ENCODE measurements at places on chromosomes 1 and 21.
A peak's percentile ranks its signal among the peaks of the same experiment; 100 is the strongest.

- DNase-seq: no peak
Observed at GRCh38 chr1:179550746-179551682, 24.7 kb downstream of the NPHS2 start.

DNA sequence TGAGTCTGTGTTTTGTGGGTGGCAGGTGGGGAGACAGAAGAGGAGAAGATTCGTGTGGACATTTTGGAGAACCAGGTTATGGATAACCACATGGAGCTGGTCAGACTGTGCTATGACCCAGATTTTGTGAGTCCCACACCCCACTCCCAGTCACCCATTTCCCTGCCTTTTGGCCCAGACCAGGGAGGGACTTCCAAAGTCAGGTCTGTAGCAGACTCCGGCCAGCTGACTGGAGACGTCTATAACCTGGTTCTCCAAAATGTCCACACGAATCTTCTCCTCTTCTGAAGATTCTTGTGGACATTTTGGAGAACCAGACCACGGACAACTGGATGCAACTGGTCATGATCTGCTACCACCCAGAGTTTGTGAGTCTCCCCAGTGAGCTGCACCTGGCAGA is 1.6 kb downstream of the GSTM5 start:
- no peak for DNase-seq

GRCh38 chr1:40317394-40318074 is 448 bp upstream of the COL9A2 start:
- no peak for DNase-seq

- DNase-seq: no peak
Observed at GRCh38 chr1:61436491-61437120, 288.3 kb downstream of the TM2D1 start.

DNA sequence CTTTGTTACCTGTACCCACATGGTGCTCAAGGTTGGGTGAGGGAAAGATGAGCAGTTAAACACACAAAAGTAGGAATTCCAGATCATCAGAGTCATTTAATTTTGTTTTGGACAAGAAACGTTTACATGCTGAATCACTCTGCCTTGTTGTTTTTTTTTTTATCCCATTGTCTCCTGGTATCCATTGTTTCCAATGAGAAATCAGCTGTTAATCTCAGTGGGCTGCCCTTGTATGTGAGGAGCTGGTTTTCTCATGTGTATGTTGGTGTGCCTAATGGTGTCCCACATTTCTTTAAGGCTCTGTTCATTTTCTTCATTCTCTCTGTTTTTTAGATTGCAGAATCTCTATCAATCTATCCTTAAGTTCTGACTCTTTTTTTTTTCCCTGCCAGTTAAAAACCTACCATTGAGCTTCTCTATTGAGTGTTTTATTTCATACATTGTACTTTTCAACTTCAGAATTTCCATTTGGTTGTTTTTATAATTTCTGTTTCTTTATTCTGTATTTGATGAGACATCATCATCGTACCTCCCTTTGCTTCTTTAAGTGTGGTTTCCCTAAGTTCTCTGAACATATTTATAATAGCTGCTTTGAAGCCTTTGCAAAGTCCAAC is 8.8 kb upstream of the OBSCN start:
- no peak for DNase-seq

GRCh38 chr1:13763991-13764390 is 64.0 kb downstream of the PRDM2 start:
- DNase-seq: no peak

GRCh38 chr1:219812491-219813203 is 115.7 kb downstream of the SLC30A10 start:
- peak; percentile 79 for DNase-seq

DNA sequence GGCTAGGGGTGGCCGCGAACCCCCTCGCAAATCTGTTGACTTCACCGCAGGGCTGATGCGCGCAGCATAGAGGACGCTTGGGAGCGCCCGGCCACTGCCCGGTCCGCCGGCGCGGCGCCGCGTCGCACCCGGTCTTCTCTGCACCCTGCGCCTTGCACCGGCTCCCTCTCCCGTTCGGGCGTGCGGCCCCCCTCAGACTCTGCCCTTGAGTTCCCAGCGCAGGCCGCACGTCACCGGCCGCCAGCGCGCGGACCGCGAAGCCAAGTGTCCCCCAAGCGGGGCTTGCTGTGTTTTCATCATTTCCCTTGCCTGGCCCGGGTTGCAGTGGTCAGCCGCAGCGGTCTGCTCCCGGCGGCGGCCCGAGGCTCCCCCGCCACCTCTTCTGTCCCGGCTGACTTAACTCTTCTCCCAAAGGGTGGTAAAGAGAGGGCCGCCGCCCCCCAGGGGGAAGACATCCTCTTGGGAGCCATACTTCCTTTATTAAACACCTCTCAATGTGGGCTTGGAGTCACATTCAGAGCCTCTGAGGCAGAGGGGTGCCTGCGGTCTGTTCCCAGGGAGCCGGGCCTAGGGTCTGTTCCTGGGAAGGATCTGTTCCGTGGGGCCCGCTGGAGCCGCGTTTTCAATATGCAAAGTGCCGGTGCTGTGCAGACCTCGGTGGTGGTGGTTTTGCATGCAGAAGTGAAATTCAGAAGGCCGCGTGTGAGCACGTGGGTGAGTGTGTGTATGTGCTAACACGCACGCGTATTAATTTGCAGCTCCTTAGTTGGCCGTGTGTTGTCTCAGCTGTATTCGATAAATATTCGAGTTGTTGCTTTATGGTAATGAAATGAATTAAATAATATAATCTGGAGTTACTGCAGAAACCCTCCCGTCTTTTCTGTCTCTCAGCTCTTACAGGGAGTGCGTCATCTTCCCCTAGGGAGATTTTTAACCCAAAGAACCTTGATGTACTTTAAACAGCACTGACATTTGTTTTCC is 17.6 kb downstream of the PBX1 start:
- no peak for DNase-seq

DNA sequence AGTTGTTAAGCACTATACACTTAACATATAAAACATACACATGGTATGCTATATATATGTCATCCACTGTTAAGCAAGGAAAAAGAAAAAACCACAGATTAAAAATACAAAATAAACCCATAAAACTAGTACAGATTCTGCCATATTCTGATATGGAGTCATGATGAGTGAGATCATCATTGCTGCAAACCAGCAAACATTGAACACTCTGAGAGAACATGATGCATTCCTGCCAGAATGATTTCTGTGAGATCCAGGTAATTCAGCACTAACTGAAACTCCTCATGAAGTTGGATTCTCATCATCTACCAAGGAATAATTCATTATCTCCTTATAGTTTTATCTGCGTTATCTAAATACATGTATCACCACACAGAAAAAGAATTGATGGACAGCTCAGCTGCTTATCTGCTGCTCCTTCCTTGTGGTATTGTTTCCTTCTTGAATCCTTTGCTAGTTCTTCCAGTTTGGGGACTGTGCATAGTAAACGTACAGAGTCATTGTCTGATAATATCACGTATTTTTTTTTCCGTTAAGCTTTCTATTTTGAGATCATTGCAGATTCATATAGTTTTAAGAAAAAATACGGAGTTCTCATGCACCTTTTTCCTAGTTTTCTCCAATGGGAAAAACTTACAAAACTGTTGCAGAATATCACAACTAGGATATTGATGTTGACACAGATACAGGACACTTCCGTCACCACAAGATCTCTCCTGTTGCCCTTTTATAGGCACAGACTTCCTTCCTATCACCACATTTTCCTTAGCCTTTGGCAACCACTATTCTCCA is 9.3 kb downstream of the RAB4A start:
- DNase-seq: no peak

GRCh38 chr1:94805912-94806311 is 14.2 kb upstream of the SLC44A3 start:
- no peak for DNase-seq

- DNase-seq: no peak
Observed at GRCh38 chr1:76824106-76824505, 43.2 kb upstream of the ST6GALNAC5 start.

GRCh38 chr1:55362558-55362957 is 147.4 kb upstream of the USP24 start:
- DNase-seq: no peak

DNA sequence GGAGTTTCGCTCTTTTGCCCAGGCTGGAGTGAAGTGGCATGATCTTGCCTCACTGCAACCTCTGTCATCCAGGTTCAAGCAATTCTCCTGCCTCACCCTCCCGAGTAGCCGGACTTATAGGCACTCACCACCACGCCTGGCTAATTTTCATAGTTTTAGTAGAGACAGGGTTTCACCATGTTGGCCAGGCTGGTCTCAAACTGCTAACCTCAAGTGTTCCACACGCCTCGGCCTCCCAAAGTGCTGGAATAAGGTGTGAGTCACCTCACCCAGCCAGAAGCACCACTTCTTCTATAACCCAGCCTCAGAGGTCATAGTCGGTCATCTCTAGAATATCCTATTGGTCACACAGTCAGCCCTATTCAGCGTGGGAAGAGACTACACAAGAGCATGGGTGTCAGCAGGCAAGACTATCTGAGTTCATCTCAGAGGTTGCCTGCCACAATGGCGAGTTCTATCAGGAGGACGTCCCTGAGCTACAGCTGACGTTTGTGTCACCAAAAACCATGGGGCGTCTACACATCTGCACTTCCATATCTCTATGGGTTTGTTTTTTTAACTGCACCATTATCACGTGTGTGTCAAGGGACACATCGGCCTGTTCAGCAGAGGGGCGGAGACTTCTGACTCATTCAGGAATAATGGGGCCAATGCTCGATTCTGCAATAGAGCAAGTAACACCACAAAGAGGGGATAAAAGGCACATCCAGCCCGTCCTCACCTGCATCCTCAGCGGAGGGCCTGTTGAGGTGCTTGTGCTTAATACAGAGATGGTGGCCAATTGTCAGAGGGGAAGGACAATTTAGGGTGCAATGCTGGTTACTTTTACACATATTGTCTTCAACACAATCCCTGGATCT is 256.3 kb upstream of the IRF2BP2 start:
- no peak for DNase-seq

DNA sequence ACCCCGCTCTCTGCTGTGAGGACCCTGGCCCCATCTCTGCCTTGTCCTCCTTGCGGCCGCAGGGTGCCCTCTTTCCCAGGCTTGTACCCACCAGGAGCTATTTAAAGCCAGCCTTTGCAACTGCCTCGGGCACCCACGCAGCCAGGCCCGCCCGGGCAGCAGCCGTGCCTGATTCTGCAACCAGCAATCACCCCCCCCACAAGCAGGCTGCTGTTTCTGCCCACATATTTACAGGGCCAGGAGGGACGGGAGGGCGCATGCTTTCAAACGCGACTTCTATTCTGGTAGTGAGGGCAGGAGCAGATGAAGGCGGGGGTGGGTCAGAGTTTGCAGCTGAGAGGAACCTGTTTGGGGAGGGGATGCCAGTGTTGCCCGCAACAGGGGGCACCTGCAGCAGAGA is 13.6 kb downstream of the GABRD start:
- DNase-seq: no peak

- DNase-seq: no peak
Observed at GRCh38 chr1:89547563-89548116, 23.0 kb downstream of the LRRC8B start.
